Peyer's patch (tissue), 4 donors: ENCODE measurements at places on chromosomes 1 and 21.

GRCh38 chr1:167121375-167122120, 27.7 kb downstream of the STYXL2 start:
- DNase-seq: no peak

DNA sequence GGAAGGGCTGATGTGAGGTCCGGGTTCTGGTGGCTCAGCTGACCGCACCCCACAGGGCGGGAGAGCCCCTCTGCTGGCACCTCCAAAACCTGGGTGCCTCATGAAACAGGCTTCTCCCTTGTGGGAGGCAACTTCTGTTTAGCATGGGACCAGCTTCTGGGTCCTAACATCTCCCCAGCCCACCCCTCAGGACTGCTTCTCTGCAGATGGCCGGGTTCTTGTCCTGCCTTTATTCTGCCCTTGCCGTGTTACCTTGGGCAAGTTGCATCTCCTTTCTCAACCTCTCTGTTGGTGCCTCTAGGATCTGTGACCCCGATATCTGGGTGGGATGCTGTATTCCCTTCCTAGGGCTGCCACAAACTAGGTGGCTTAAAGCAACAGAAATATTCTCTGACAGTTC, 15.0 kb upstream of the TTC22 start:
- no peak for DNase-seq

GRCh38 chr1:229392936-229393335, 41.0 kb downstream of the ACTA1 start:
- no peak for DNase-seq

GRCh38 chr1:117122330-117123025, 929 bp upstream of the TRIM45 start:
- DNase-seq: no peak

GRCh38 chr1:214979191-214979590, 103.3 kb upstream of the KCNK2 start:
- DNase-seq: no peak
